ENCODE measurements at places on chromosomes 1 and 21. TPM values are rescaled to one million over a fixed set of nuclear protein-coding genes. Genes with fewer than 3 reads are reported as not detected.

- DNase-seq, result peak; percentile 51
These were observed 32.2 kb upstream of the ZNF326 start for GRCh38 chr1:89962742-89963075.

DNA sequence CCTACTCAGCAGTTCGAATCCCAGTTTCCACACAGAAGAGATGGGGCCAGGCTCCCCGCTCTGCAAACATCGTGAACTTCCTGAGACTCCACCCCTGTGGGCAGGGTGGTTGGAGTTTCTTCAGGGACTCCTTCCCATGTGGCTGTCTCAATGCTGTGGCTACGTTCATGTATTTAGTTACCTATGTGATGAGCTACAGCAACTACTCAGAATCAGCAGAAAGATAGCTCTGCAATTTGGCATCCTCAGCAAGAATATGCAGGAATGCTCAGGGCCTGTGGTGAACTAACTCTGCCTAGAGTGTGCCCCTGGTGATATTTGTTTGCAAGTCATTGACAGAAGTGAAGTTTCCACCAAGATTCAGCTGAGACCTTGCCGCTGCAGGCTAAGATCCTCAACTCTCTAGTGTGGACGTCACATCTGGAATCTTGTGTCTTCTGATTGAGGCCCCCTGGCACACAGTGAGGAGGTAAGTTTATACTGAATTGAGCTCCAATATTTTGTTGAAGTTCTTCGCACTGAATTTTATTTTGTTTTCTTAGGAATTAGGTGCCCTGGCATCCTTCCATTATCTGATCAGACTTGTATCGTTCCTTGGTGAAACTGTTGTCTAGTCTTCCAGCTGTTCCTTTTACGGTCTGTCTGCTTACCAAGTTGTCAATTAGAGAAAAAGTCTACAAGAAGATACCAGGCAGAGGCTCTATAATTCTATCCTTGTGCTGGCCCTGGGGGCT, 8.2 kb upstream of the GLRX2 start:
- DNase-seq, result no peak

Gene PKP1
- under 0.01 TPM for total RNA-seq

- no peak for DNase-seq
These were observed at the start of gene KDF1 for GRCh38 chr1:26959722-26960624. KDF1 (minus strand) TSS chr1:26960468; CDS start chr1:26952380, 8,088 bp downstream.

Gene OR2L5
- not detected for total RNA-seq

DNA sequence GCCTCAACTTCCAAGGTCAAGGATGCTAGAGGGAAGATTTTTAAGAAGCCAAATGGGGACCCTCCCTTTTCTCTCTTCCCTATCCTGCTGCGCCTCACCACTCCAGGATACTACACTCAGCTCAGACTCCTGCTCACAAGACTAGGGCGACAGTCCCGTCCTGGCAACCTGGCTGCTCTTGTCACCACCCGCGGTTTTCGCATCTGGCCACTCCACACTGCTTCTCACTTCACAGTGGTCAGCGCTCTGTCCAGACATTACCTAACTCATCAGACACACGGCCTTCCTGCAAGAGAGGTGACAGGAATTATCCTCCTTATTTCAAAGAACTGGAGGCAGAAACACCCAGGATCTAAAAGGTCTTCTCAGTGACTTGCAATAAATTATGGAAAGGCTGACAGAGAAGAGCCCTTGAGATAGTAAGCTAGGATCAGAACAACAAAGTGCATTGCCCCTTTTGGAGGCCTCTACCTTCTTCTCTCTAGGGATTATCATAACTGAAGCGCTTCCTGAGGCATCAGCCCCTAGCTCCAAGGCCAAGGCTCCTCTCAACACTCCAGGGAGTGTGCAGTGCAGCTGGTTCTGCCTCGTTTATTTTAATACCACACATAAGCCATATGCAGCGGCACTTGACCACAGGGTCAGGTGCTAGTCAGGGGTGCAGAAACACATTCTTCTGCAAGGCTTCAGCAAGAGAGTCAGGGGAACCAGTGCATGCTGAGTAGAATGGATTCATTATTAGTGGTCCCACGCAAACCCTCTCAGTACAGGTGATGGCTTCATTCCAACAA, 41.9 kb downstream of the ASTN1 start:
- DNase-seq, result no peak

DNA sequence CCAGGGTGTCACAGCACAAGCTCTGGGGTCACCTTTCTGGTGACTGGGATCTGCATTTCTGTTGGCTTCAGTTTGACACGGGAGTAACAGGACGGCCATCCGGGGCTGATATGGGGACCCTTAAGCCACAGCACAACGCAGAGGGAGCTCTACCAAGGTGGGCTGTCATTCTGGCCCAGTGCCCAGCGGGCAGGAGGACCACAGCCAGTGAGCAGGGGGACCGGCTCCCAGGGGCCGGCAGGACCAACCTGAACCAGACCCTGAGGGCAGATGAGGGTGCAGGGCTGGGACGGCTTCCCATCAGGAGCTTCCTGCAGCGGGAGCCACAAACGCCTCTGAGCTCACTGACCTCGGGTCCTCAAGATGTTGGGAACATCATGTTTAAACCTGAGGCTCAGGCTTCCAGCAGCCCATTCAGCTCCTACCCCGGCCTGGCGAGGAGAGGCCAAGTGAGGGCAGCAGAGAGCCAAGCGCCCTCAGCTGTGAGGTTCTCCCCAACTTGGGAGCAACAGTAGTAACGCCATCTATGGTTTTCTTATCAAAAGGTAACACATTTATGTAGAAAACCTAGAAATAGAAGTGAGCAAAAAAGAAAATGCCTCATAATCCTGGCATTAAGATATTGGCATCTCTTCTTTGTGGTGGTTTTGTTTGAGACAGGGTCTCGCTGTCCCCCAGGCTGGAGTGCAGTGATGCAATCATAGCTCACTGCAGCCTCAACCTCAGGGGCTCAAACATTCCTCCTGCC, 26.8 kb downstream of the TMEM201 start:
- peak; percentile 38 for DNase-seq

GRCh38 chr1:59302297-59302696, 5.4 kb downstream of the FGGY start:
- DNase-seq, result no peak

- no peak for DNase-seq
These were observed 11.8 kb downstream of the TFF2 start for GRCh38 chr21:42338729-42339715.

DNA sequence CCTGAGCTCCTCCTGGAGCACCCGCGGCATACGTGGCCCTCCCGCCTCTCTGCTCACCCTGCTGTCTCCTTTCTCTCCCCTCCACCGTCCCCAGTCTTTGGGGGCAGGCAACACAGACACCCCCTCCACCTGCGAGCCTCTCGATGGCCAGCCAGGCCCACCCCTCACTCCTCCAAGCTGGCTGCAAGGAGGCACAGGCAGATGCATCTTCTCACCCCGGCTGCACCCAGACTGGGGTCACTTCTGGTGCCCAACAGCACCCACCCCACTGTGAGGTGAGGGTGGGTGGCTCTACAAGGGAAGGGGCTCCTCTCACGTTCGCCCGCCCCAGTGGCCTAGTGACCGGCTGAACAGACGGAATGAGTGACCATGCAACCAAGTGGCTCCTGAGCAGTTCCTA, 108.0 kb upstream of the ARHGEF16 start:
- no peak for DNase-seq

- DNase-seq, result peak; percentile 93
These were observed 49.7 kb upstream of the TSPAN2 start for GRCh38 chr1:115138973-115139372.

GRCh38 chr21:17660452-17660851, 47.8 kb upstream of the BTG3 start:
- DNase-seq, result peak; percentile 28

GRCh38 chr1:7398982-7399381, 372.1 kb upstream of the VAMP3 start:
- DNase-seq, result no peak

Gene RBP7
- not detected for total RNA-seq

GRCh38 chr1:99540744-99541143, 105.2 kb upstream of the PALMD start:
- no peak for DNase-seq

Gene TEDDM1
- total RNA-seq, result not detected

- DNase-seq, result no peak
These were observed 59.3 kb upstream of the ABCD3 start for GRCh38 chr1:94358630-94359599.

DNA sequence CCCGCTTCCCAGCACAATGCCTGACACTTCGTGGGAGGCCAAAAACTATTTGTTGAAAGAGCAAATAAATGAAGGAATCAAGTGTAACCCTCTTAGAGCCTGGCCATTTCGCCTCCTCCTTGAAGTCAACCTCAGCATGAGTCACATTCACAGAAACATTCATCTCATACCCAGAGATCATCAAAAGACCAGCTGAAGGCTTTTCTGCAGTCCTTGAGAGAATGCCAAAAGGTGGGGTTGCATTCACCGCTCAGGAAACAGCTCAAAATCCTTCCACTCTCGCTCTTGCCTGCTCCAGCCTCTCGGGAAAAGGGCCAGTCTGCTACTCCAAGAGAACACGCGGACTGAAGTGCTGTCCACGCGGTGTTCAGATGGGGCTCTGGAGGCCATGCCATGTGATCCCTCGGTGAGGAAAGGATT, 90.0 kb downstream of the VWA5B1 start:
- peak; percentile 97 for DNase-seq

- DNase-seq, result no peak
These were observed 149.7 kb upstream of the JUN start for GRCh38 chr1:58933599-58933926.

Gene CD52
- total RNA-seq, result not detected

Gene CDCA8
- total RNA-seq, result 0.26 TPM

Gene RNU1-2
- 3,997 TPM for total RNA-seq

Gene HPCA
- total RNA-seq, result not detected

- peak; percentile 20 for DNase-seq
These were observed 16.2 kb downstream of the WASF2 start for GRCh38 chr1:27473755-27474154.

DNA sequence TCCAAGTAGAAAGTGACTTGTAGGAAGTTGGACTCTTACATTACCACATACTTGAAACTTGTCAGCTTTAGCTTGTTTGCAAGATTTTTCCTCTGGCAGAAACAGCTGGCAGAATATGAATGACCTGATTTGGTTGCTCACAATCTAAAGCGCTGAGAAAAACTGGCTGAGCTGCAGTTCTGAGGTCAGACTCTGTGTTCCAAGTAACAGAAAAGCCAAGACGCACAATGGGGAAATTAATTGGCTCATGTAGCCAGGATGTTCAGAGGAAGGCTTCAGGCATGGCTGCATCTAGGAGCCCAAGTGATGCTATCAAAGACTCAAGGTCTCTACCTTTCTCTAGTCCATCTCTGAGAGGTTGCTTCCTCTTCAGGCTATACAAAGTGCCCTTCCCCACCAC, 27.0 kb downstream of the ALPL start:
- no peak for DNase-seq

DNA sequence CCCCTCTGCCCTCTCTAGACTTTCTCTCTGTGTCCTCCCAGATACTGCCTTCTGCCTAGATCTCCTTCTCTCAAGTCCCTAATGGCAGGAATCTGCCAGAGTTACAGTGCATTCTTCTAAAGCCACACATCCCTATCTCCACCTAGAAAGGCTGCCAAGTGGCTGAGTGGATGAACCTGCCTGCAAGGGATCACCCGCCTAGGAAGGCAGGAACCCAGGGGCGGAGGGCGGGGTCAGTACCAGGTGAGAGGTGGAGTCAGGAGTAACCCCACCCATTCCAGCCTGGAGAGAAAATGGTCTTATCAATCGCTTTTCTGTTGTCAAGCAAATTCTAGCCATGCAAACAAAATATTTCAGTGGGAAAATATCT, 60.8 kb downstream of the BCAR3 start:
- DNase-seq, result no peak

- no peak for DNase-seq
These were observed 139.3 kb upstream of the HMCN1 start for GRCh38 chr1:185594786-185595410.

- DNase-seq, result no peak
These were observed 2.5 kb downstream of the SLC25A34 start for GRCh38 chr1:15738416-15739113.

Gene LCK
- total RNA-seq, result not detected

DNA sequence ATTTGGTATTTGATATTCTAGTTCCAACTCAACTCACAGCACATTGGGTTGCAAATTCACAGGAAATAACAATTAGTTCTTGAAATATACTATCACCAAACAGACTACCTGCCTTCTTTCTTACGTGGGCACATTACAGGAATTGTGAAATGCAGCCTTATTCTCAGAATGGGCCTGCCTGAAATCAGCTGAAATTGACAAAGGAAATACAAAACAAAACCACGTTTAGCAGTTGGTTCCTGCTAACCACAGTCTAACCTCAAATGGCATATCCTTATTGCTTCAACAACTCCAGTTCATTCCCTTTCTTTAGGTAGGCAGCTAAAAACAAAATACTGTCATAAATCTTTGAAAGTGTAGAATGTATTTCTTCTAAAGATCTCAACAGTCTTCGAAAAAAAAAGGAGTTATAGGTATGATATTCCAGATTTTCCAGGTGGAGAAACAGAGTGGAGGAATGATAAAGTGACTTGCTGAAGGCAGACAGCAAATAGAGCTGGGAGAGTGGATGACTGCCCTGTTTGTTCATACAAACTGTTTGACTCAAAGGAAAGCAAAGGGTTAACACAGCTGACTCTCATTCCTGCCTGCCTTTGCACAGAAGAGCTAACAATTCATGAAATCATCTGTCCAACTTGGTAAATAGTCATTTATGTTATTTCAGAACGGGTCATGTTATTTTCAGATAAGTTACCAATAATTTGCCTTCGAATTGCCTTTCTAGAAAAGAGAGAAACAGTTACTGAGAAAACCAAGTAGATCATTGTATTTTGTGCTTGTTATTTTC, 1.6 kb upstream of the GREM2 start:
- no peak for DNase-seq

DNA sequence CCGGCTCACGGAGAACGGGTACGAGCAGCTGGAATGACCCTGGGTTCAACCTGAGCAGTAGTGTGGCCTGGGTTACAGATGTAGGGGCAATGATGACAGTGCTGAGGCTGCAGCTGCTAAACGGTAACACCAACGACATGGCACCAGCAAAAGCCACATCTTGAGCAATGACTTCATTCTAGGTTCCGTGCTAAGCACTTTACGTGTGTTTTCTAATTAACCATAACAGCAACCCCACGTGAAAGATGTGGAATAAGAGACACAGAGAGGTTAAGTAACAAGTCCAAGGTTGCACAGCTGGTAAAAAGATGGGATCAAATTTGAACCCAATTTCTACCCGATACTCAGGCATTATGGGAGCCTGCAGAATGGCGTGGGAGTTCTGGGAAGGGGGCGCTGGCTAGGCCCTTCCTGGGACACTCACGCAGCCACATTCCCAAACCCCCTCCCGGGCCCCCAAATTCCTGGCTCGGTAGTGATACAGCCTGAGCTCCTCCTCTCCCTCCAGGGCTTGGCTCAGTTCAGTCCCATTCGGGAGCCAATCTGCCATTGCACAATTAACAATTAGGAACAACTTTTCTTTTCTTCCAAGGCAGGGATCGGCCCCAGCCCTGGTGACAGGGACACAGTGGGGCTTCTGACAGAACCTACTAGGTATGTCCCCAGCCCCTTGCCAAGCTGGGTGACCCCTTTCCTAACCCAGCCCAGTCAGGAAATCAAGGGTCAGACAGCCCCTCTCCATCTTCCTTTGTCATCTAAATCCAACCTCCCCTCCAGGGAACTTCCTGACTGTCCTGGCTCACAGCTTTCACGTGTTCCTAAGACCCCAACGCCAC, 23.8 kb upstream of the ECE1 start:
- DNase-seq, result no peak
